ENCODE measurements at places on chromosomes 12 and 14.

- DNase-seq, result no peak
These were observed 80.2 kb downstream of the ANO6 start for GRCh38 chr12:45296046-45296586.

GRCh38 chr12:103387385-103387784 lies 108.4 kb downstream of the C12orf42 start:
- DNase-seq, result no peak

DNA sequence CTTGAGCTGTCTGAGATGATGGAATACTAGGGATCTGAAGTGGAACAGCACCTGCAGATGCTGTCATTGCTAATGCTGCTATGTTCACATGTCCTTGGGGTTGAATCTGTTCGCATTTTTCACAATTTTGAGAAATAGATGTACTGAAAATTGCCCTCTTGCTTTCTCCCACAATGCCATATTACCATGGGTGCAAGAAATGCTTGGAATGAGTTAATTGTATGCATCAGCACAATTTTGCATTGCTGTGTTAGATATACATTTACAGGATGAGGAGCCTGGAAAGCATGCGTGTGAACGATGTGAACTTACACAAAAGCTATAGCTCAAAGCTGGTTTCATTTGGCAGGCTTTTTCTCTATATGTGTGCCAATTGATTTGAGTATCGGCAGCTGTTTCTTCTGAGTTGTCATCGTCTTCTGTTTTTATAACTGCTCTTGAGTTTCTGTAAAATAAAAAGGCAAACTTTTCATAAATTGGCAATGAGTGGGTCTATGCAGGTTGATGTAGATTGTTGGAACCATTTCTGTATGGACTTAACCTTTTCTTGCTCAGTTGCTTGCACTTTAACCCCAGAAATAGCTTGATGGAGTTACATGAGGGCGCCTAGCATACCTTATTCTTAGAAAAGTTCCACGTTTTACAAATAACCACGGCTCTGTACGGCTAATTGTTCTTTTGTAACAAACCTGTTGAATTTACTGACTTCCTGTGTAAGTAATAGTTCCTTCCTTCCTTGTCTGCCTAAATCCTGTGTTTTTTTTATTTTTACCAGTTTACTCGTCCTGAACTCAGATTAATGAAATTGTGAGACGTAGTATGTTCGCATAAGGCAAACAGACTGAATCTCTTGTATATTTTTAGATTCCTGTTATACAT lies 105.9 kb downstream of the FGD4 start:
- no peak for DNase-seq

DNA sequence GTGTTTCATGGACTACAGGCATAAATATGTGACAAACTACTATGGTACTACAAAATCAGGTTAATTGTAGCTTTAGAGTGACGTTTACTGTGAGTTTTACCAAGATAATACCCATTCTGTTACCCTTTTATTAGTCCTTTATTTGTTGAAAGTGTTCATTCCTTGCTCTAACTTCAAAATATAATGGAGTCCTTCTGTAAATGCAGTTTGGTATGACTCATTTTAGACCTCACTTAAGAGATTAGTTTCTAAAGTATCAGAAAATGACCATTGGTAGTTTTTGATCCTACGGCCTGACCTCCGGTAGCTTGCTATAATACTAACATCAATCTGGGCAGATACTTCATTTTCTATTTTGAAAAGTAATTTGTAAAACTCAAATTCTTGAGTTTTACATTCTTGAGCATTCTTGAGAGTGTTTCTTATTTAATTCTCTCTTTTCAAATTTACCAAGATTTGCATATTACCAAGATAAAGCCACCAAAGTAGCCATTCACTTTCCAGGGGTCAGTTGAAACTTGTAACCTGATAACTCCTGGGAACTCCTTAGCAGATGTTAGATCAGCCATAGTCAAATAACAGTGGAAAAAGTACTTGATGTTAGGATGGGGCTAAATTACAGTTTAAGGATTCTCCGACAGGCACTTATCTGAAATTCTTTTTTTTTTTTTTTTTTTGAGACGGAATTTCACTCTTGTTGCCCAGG lies 4.2 kb downstream of the HSPA2 start:
- DNase-seq, result no peak

GRCh38 chr12:117038023-117038680 lies 61.1 kb downstream of the TESC start:
- no peak for DNase-seq

GRCh38 chr12:102478405-102479098 lies 1.8 kb downstream of the IGF1 start:
- DNase-seq, result no peak

All from SJCRH30 (cell line).